Islet precursor cell (in vitro differentiated cells): ENCODE measurements at places on chromosomes 7 and 10.

DNA sequence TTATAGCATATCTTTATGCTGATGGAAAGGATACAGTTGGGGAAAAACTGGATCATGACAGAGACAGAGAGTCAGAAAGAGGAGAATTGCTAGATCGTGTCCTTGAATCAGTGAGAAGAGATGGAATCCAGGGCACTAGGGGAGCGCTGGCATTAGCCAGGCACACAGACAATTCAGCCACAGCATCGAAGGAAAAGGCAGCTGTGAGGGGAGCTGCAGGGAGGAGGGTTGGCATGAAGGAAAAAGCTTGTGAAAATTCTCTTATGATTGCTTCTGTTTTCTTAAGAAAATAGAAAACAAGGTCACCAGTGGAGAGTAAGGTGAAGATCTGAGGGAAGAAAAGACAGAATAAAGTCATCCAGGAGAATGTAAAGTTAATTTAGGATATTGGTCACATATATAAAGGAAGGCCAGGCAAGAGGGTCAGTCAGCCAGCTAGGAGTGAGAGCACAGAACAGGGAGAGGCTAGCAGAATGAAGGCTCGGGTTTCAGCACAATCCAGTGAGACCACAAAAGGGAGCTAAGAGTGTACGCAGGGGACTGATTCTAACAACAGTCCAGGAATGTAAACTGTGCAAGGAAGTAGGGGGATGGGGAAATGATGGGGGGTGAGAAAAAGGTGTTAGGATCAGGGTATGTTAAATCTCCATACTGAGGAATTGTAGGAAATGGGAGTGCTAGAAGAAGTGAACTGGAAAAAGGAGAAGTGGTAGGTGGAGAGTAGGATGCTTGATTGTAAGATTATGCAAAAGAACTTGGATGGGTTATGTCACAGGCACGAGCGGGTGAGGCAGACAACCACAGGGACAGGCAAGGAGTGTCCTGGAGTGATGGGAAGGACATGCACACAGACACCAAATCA is 112.0 kb downstream of the RNF32 start:
- peak; percentile 69 for DNase-seq

GRCh38 chr10:91050371-91051034 is 129.6 kb upstream of the ANKRD1 start:
- peak; percentile 57 for DNase-seq

- peak; percentile 58 for DNase-seq
Measured at GRCh38 chr10:47323636-47324296, 1.5 kb downstream of the GDF2 start.

DNA sequence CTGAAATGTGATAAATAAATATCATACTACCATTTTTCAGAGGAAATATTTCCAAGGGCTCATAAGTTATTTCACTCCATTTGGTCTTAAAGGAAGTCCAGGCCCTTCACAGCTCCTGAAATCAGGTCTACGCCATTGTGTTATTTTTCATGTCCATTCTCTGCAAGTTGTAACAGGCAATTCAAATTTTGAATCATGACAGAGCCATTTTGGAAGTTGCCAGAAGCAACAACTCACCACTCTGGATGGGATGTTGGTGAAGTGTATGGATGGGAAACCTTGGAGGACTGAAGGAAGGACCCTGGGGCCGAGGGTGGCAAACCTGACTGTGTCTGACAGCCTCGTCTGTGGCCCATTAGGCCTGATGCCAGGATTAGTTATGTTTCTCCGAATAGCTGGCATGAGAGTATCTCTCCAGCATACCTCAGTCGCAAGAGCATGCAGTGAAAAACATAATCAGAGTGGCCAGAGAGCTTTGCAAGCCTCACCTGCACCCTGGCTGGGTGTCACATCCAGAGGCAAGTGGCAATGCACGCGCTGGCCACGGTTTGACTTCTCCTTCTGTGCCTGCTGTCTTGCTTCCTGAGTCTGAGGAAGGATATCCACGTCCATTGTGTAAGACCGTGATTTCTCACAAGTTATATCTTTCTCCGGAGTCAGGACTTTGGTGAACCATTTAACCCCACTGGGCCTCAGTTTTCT is 87.1 kb downstream of the NRP1 start:
- DNase-seq, result no peak

DNA sequence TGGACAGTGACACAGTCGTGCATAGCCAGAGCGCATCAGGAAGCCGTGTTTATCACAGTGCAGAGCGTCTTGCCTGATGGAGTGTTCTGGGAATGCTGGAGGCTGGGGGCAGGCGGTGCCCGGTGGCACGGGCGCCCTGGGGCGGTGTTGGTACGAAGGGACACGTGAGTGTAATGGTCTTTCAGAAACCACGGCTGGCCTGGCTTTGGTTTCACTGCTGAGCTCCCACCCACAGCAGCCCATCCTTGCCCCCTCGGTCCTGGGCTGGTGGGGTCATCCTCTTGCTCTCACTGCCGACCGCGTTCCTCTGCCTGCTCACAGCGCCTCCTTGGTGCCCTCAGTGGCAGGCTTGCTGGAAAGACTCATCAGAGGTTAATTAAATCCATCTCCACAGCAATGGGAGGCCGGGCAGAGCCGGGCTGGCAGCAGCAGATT is 50.6 kb downstream of the NKX6-2 start:
- DNase-seq, result no peak

GRCh38 chr7:1019255-1019785 is 25.0 kb upstream of the GPR146 start:
- no peak for DNase-seq

GRCh38 chr7:76074972-76075370 is 27.1 kb downstream of the MDH2 start:
- no peak for DNase-seq

DNA sequence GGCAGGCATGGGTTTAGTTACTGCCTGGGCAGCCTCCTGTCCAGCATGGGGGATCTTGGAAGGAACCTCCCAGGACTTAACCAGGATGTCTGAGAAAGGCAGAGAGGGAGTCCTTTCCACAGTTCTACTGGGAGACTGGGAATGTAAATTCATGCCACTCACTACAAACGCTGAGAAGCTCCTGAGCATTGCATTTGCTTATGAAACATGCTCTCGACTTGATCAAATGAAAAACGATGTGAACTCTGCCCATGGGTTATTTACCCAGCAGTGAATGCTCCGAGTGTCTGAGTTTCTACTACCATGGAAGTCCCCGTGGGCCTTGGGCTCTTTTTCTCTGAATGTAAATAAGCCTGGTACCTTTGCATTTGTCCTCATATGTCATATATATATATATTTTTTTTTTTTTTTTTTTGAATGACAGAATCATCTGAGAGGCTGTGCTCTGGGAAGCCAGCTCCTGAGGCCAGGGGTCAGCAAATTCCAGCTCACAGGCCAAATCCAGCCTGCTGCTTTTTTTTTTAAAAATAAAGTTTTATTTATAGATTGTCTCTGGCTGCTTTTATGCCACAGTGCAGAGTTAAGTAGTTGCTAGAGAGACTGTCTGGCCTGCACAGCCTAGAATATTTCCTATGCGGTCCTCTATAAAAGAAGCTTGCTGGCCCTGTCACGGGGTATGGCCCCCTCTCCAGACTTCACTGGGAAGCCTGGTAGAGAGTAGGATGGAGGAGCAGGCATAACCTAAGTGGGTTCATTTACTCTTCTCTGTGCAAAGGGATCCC is 21.4 kb upstream of the RAPGEF5 start:
- DNase-seq, result no peak

DNA sequence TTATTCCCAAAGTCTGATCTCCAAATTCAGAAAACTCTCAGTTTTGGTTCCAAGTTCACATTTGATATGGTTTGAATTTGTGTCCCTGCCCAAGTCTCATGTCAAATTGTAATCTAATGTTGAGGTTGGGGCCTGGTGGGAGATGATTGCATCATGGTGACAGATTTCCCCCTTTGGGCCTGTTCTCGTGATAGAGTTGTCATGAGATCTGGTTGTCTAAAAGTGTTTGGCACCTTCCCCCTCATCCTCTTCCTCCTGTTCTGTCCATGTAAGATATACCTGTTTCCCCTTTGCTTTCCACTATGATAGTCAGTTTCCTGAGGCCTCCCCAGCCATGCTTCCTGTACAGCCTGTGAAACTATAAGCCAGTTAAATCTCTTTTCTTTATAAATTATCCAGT is 138.6 kb downstream of the ARL4A start:
- no peak for DNase-seq

DNA sequence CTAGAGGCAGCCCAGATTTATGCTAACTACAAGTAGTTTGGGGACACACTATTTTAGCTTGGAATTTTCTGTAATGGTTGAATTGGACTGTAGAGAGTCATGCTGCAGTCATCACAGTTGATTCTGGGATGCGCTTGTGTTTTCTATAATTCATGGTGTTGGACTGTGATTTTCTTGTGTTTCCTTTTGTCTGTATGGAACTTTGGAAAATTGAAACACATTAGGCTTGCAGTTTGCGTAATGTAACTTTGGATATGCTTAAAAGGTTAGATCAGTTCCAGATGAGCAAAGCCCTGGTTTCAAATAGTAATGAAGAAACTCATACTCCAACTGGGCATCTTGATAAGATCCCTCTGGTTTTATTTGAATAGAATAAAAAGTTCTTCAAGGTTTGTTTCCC is 502.2 kb downstream of the ARL4A start:
- DNase-seq, result no peak

DNA sequence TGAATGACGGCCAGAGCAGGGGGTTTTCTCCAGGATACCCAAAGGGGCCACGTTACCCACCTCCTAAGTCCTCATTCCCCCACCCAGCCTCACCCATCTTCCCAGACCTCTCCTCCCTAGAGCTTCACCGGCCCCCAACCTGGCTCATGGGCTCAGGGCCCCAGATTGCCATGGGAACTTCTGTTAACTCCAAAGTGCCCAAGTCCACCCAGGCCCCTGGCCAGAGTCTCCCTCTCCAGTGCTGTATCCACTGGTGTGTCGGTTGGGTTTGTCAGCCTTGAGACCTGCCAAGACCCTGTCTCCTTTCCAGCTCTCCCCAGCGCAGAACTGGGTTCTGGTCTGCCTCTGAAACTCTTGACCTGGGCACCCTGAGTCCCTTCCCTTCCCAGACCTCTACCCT is 37.1 kb upstream of the ZMIZ2 start:
- no peak for DNase-seq

DNA sequence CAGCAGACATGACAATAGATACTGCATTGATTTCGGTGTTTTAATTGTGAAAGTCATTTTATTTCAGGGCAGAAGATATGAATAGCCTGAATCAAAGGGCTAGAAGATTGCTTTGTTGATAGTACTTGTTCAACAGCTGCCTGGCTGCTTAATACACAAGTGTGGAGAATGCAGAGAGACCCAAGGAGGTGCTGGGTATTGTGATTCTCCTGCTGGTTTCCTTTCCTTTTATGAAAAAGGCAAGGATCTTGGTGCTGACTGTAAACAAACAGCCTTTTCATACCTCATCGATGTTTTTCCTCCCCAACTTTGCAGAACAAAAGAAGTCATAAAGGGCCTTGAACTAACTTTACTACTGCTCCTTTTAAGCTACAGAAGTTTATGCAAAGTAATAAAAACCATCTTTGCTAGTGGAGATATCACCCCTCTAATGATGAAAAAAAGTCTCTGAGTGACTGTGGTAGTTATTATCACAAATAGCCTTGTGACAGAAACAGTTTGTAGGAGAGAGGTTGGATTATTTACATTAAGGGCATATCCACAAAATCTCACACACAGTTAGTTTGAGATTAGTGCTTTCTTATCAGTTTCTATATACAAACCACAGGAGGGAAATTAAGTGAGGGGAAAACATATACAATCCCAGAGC is 800.0 kb downstream of the LRMDA start:
- no peak for DNase-seq

DNA sequence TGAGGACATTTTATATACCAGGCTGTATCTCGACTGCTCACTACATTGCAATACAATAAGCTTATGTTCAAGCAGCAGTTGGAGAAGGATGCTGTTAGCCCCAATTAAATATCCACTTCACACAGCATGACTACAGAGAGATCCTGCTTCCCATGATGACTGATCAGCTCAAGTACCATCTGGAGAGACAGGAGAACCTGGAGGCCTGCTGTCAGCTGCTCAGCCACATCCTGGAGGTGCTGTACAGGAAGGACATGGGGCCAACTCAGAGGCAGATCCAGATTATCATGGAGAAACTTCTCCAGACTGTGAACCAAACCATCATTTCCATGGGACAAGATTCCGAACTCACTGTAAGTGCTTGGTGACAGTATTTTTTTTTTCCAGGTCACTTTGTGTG is 22.5 kb downstream of the RNF133 start:
- no peak for DNase-seq

GRCh38 chr7:70098133-70098561 is 499.9 kb downstream of the AUTS2 start:
- no peak for DNase-seq

DNA sequence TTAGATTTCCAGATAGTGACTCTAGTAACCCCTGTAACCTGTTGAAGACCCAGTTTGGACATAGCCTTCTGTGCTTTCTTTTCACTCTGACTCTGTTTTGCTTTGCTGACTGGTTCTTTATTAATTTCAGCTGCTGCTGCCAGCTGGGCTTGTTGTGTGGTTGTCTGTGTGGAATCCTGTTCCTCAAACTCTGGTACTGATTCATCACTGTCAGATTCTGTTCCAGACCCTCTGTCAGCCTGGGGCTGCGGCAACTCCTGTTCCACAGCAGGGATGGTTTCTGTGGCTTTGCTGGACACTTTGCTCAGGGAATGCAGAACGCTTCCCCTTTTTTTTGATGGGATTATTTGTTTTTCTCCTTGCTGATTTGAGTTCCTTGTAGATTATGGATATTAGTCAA is 104.9 kb downstream of the SEC23IP start:
- DNase-seq, result peak; percentile 64

DNA sequence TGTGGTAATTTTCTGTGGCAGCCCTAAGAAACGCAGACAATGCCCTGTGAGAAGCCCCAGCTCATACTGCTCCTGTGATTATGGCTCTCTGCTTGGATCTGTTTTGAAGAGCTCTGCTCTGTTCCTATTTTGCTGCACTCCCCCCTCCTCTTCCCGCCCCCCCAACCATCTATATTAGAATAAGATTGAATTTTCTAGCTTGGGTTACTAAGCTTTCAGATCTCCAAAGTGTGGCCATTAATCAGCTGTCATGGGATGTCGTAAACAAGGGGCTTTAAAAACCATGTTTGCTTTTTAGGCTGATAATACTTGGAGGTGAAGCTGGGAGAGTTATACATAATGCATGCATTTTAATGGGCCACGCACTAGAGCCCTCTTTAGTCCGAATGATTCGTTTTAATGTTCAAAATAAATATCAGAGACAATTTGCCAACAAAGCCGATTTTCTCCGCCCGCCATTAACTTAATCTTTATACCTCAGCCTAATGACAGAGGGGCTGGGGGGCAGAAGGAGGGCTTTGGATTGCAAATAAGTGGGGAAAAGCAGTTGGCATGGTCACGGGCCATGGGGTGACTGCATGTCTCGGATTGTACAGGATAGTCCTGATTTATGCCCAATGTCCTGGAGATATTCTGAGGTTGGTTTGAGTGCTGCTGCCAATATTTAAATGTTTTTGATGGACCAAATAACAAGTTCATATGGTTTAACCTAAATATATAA is 165.5 kb downstream of the RPS24 start:
- no peak for DNase-seq
